ENCODE measurements at places on chromosomes 2 and 18.
A peak's percentile ranks its signal among the peaks of the same experiment; 100 is the strongest.

- peak; percentile 81 for DNase-seq
Measured at GRCh38 chr2:238239543-238239862, 335 bp downstream of the HES6 start.

DNA sequence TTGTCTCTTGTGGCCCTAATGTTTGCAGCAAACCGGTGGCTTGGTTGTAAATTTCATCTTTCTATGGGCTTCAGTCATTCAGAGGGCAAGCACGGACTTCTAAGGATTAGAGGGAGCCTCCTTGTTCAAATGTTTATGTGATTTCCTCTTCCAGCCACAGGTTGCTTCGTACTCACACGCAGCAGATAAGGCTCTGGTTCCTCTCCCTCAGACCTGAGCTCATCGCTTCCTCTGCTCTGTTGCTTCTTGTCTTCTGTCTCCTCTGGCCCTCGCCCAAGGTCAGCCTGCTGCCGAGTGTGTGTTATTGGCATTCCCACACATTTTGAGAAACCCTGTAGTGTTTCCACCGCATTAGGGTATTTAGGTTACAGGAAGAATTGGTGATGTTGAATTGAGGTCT, 44.0 kb downstream of the MYL12B start:
- no peak for DNase-seq

DNA sequence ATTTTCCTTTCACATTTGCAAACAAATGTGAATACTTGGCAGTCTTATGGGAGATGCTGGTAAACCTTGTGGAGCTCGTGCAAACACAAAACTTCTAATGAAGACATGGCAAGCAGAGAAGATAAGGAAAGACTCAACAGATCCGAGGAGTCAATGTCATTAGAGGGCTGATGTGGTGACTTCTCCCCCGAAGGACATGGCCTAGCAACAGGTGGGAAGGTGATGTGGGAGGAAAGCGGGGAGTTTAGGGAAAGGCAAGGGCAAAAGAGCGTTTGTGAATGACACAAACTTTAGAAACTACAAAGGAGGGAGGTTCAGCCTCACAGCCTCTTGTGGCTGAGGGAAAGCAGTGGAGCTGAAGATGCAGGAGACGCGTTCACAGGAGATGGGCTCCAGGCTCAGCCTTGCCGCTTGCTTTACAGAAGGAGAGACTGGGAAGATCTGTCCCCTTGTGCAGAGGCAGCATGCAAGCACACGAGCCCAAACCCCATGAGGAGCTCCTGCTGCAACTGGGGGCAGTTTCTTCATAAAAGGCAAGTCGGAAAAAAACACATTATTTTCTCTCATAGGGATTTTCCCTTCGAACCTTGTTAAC, 86.6 kb downstream of the SOWAHC start:
- no peak for DNase-seq

DNA sequence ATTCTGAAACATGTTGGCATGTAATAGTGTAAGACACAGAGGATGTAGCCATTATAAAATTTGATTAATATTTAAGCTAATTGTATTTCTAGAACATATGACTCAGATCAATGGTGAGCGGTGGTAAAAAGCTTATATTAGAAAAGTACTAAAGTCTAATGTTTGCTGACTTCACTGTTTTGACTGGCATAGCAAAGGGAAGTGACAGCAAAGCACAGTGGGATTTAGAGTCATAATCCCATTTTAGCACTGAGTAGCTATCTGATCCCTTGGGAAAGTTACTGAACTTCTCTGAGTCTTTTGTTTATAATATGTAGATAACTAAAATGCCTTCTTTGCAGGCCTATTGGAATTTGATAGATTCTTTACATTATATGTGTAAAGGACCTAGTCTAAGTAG, 60.4 kb downstream of the KIAA1328 start:
- DNase-seq: no peak

GRCh38 chr18:35479911-35480586, 17.7 kb downstream of the INO80C start:
- DNase-seq: no peak

DNA sequence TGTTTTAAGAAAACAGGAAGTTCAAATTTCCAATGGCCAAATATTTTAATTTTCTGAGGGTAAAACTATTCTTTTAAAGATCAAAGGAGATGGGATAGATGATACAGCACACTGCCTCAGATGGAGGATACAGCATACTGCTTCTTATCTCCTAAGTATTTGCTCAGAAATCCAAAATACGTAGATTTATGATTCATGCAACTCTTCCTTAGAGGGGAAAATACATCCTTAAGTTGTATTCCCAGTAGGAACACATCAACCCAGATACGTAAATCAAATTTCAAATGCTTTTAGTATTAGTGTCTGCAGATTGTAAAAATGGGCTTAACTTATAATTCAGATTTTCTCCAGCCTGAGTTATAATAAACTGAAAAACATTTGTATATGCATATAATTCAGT, 235.2 kb downstream of the ZNF385B start:
- DNase-seq: no peak

GRCh38 chr2:71831193-71831577, 316.5 kb downstream of the CYP26B1 start:
- no peak for DNase-seq

- DNase-seq: peak; percentile 34
Measured at GRCh38 chr18:71809711-71810110, 734.4 kb downstream of the CBLN2 start.

GRCh38 chr2:234716271-234716670, 219.4 kb upstream of the ARL4C start:
- no peak for DNase-seq

Data from NCI-H1417 (cell line).